Left ventricle myocardium superior (tissue), 1 donor: ENCODE measurements at places on chromosomes 5 and 9. TPM values are rescaled to one million over a fixed set of nuclear protein-coding genes. Genes with fewer than 3 reads are reported as not detected.

GFPT2 gene
- 15.3 TPM for total RNA-seq

SOWAHA gene
- 0.17 TPM for total RNA-seq

DNA sequence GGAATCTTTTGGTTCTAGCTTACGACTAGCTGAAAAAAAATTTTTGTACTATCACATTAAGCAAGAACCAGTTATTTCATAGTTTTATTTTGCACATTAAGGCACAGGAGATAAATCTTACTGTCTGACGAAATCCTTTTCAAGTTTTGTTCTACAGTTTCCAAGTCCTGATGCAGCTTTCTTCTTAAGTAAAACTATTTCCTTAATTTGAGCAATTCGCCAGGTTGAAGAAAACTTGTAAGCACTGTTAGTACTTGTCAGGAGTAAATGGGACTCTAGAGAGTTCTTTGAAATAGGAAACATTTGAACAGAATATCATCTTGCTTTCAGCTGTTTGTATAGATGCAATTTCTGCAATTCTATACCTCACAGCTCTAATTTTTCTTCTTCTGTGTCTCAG, 318.8 kb upstream of the ELAVL2 start:
- no peak for DNase-seq

DNA sequence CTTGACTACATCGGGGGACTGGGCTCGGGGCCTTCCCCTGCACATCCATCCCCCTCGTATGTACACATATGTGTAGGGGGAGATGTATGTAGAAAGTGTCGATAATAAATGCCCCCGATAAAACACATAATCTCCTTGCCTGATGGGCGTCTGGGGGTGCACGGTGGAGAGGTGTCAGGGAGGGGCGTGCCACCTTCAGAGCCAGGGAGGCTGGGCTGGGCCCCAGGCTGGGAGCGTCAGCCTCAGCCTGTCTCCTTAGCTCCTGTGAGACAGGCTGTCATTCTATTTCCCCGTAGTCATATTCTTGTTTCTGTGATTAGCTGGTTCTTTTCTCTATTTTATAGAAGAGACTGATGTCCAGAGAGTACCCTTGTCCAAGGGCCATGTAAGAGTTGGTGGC, 4.7 kb upstream of the RXRA start:
- DNase-seq: peak; percentile 6

GRCh38 chr5:77635067-77635916, 3.2 kb downstream of the OTP start:
- no peak for DNase-seq

DNA sequence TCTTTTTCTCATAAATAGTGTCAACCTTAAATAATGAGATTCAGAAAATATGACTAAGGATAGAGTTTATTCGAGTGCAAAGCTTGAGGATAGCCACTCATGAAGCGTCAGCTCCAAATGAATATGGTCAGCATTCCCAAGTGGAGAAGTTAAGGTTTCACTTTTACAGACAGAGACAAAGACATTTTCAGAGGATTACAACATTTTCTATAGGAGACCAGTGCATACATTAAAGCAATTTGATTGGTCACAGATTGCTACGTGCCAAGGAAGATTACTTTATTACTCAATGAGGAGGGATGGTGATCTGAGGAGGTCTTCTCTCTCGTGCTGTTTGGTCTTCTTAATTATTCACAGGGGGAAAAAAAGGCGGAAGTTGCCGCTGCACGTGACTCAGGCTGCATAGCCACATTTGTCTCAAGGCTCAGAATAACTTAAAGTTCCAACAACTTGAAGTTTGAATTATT, 60.1 kb upstream of the SPATA31C2 start:
- peak; percentile 36 for DNase-seq

DNA sequence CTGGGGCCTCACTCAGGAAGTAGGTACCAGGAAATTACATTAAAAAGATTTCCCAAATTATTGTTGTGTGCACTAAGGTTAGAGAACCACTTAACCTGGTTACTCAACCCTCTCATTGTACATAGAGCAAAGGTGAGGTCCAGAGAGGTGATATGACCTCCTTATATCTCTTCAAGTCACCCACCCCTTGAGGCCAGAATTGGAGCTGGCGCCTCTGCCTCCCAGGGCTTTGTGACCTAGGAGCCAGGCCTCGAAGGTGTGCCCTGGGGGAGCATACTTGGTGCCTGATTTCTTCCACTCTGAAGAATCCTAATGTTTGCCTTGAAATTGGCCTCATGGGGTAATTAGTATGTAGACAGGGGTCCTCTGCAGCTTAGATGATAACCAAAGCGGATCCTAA, 95.1 kb upstream of the CTSL start:
- DNase-seq: no peak

GRCh38 chr9:105818903-105819302, 124.6 kb downstream of the TMEM38B start:
- DNase-seq: no peak
